ENCODE measurements at places on chromosomes 2 and 18.

GRCh38 chr2:180038997-180039396 is 31.9 kb upstream of the CWC22 start:
- DNase-seq: no peak

DNA sequence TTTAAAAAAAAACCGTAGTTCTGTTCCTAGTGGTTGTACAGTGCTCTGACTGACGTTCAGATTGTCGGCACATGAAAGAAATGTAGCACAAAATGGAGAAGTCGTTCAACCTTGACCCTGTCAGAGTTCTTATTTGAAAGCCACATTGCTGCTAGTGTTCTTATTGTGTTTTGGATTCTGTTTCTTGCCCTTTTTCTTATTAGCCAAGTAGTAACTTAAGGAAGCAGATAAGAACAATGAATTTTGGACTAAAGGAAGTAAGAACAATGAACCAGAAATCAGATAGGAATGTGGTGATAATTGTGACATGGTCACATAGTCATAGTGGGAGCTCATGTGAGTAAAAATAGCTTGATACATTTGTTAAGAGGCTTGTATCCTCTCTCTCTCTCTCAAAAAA is 45.9 kb downstream of the RPIA start:
- DNase-seq: no peak

DNA sequence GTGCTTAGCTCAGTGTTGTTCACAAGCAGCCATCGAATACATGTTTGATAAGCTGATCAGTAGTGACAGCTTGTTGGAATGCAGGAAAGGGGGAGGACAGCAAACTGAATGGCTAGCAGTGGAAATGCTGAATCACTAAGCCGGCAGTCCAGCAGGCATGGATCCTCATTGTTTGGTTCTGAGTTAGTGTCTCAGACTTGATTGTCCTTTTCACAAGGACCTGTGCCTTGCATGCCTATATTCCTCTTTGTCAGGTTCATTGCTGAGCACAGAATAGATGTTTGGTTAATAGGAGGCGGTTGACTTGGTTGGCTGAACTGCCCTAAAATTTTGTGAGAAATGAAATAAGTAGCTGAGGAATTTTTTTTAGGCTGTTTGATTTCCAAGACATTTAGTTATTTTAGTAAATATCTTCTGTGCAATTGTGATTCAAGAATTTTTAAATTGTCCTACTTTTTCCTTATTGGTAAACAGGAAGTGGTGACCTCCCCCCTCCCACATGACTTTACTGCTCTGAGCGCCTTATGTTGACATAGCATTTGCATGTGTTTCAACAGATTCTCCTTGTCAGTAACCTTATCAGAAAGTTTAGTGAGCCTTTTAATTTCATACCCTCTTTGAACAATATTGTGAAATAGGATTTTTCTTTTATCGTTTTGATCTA is 21.4 kb upstream of the STON1 start:
- DNase-seq: no peak

- DNase-seq: no peak
Observed at GRCh38 chr18:51171625-51172259, 25.7 kb downstream of the MEX3C start.

GRCh38 chr2:96423291-96423690 is 81.9 kb downstream of the NEURL3 start:
- DNase-seq: no peak

- DNase-seq: no peak
Observed at GRCh38 chr18:46289931-46290330, 185.7 kb downstream of the HAUS1 start.

- no peak for DNase-seq
Observed at GRCh38 chr2:149064365-149064841, 25.9 kb downstream of the LYPD6B start.

GRCh38 chr18:75441896-75442295 is 14.4 kb upstream of the SMIM21 start:
- DNase-seq: no peak

- no peak for DNase-seq
Observed at GRCh38 chr2:86055314-86055713, 50.4 kb downstream of the POLR1A start.
